ENCODE measurements at places on chromosomes 6 and 20. TPM values are rescaled to one million over a fixed set of nuclear protein-coding genes. Genes with fewer than 3 reads are reported as not detected.
A peak's percentile ranks its signal among the peaks of the same experiment; 100 is the strongest.

Gene SLC23A2
- 11.0 TPM for total RNA-seq

- DNase-seq: no peak
Observed at GRCh38 chr6:5314191-5314865, 53.0 kb downstream of the FARS2 start.

- DNase-seq: peak; percentile 49
Observed at GRCh38 chr6:30730601-30731435, 10.7 kb downstream of the TUBB start.

DNA sequence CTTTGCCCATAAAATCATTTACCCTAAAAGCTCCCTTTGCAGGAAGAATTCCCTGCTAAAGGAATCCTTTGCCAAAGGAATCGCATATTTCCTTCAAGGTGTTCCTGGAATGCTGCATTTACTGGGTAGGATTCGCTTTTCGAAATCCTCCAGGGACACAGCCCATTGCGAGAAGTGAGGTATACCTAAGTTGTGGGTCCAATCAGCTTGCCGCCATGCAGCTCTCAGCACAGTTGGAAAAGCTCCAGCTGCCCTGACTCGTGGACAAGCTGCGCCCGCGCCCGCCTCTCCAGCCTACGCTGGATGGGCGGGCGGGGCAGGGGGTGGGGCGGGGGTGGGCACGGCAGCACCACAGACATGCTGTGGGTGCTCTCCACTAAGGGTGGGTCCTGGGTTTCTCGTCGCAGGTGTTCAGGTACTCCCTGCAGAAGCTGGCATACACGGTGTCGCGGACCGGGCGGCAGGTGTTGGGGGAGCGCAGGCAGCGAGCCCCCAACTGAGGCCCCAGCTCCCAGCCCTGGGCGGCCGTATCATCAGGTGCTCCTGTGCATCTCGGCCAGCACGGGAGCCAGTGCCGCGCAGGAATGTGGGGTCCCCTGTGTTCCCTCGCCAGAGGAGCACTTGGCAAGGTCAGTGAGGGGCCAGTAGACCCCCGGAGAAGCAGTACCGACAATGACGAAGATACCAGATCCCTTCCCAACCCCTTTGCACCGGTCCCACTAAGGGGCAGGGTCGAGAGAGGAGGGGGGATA lies 1.4 kb downstream of the NNAT start:
- peak; percentile 63 for DNase-seq

DNA sequence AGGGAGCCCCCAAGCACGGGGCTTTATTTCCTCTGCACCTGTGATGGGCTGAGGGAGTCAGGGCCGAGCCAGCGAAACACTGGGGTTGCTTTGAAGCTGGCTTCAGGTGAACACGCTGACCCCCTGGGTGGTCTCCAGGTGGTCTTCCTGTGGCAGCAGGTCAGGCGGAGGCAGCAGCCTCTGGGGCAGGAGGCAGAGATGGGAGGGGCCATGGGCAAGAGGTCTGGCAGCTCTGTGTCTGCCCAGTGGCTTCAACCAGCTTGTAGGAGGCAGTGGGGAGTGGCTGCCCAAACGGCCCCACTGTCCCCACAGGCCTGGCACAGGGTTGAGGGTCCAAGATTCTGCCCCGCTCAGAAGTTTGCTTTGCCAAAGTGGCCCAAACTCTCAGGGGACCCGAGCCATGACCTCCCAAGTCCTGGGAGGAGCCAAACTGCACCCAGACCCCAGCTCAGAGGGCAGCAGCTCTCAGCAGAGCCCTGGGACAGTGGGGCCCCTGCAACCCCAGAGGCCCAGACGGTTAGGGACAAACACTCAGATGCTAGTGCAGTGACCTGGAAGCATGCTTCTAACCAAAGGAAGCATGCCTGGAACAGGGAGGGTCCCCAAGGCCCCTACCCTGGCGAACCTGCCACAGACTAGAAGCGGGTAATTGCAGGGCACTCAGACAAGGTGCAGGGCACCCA lies 15.3 kb downstream of the NTSR1 start:
- DNase-seq: no peak

DNA sequence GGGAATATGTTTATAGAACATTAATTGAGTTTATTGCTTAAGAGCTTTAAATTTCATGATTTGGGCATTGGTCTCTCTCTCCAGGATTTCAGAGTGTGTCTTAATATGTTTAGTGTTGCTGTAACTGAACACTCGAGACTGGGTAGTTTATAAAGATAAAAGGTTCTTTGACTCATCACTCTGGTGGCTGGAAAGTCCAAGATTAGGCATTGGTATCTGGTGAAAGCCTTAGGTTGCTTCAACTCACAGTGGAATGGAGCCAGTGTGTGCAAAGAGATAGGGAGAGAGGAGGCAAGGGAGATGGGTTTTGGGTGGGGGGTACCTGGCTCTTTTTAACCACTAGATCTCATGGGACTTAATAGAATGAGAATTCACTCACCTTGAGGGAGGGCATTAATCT lies 35.6 kb upstream of the DTNBP1 start:
- DNase-seq: no peak

Gene ZNF311
- total RNA-seq: 3.6 TPM

DNA sequence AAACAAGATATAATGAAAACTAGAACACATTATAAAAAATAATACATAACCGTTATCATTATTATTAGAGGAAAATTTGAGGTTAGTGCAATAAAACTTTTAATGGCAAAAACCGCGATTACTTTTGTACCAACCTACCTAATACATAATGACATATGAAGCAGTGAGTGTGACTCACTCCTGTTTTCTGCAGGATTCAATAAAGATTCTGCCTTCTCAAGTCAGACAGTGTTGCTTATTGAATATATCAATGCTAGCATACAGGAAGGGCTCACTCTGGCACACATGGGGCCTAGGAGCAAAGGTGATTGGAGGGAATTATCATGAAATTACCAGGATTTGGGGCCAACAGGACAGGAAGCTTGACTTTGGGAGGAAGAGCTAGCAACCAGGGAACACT lies 230.8 kb upstream of the CEP162 start:
- no peak for DNase-seq

GRCh38 chr6:65461121-65461520 lies 245.9 kb downstream of the EYS start:
- no peak for DNase-seq

Gene C6orf141
- total RNA-seq: 0.77 TPM

DNA sequence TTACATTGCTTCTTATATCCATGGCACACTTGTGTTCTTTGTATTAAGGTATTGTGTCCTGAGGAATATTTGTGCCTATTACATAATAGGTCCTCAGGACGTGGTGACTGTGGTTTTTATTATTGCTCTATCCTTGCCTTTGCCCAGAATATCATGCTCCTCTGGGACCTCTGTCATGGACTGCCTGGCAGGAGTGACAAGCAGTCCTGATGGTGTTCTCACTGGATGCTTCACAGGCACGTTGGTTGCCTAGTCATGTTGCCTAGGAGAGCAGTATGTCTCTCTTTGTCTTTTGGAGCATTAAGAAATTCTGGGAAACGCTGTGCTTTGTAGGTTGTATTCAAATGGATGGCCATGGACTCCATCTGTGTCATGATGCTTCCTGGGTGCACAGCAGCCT lies 24.7 kb upstream of the MROH8 start:
- no peak for DNase-seq

Gene NEURL2
- total RNA-seq: 8.0 TPM

DNA sequence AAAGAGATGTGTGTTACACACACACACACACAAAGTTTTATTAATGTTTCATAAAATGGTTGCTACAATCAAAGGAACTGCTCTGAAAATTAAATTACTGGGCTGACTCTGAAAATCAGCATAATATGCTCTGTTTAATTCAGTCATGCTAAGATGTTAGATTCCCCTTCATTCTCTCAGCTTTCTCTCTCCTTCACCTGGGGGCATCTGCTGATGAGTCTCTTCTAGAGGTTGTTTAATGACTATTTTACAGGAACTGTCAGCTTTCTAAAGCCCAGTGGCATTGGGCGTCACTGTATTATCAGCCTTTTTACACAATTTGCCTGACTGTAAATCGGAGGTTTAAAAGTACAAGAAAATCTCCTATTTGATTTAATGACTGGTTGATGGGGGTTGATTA lies 559.7 kb upstream of the POU3F2 start:
- no peak for DNase-seq
